Hair follicular keratinocyte (primary cell): ENCODE measurements at places on chromosomes 6 and 20. TPM values are rescaled to one million over a fixed set of nuclear protein-coding genes. Genes with fewer than 3 reads are reported as not detected.

Gene PRR18
- total RNA-seq = not detected in 2 replicates

Gene TREML2
- total RNA-seq = 0.08 and 0.23 TPM in 2 replicates

Gene HNF4A
- total RNA-seq = not detected in 2 replicates

Gene ADAM33
- total RNA-seq = 0.04 TPM in 1 of 2 replicates, not detected in the other

Gene APCDD1L
- total RNA-seq = 0.76 and 1.6 TPM in 2 replicates

Gene GJA1
- 78.1 and 103 TPM in 2 replicates for total RNA-seq

Gene CCDC167
- total RNA-seq = 61.3 and 65.6 TPM in 2 replicates

Gene ABCC10
- total RNA-seq = 18.0 and 19.7 TPM in 2 replicates

Gene ZC3H12D
- not detected in 2 replicates for total RNA-seq

Gene TJAP1
- 21.9 and 29.0 TPM in 2 replicates for total RNA-seq

Gene MCHR2
- total RNA-seq = not detected in 2 replicates
